Endothelial cell (in vitro differentiated cells): ENCODE measurements at places on chromosomes 4 and X. TPM values are rescaled to one million over a fixed set of nuclear protein-coding genes. Genes with fewer than 3 reads are reported as not detected.

BMP3 gene
- total RNA-seq = not detected

FAM47E gene
- total RNA-seq = 1.1 TPM

MAGEA2B gene
- 0.97 TPM for total RNA-seq

DNA sequence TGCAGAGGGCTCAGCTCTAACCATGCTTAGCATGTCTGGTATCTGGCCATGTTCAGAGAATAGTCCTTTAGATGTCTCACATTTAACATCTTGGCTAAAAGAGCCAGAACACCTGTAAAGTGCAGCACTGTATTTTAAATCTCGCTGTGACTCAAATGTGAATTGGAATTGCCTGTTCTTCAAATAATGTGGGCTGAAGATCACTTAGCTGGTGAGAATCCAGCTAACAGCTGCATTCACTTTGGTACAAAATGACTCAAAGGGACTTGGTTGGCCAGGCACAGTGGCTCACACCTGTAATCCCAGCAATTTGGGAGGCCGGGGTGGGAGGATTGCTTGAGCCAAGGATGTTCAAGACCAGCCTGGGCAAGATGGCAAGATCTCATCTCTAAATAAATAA lies 63.5 kb upstream of the PLAC8 start:
- no peak overlapping the region for H3K4me3 ChIP-seq
- H3K36me3 ChIP-seq = peaks cover 7% of the 10 kb centered on the region
- H3K4me1 ChIP-seq = no peaks in the 10 kb centered on the region
- H3K27me3 ChIP-seq = peaks cover 1% of the 10 kb centered on the region
- no peak overlapping the region for H3K27ac ChIP-seq
- DNase-seq = no peak

GRCh38 chrX:119007189-119007770 lies 32.9 kb downstream of the LONRF3 start:
- no peak overlapping the region for H3K4me3 ChIP-seq
- no peak overlapping the region for H3K27ac ChIP-seq
- no peak for DNase-seq
- peaks cover 15% of the 10 kb centered on the region for H3K4me1 ChIP-seq
- no peaks in the 10 kb centered on the region for H3K27me3 ChIP-seq

DNA sequence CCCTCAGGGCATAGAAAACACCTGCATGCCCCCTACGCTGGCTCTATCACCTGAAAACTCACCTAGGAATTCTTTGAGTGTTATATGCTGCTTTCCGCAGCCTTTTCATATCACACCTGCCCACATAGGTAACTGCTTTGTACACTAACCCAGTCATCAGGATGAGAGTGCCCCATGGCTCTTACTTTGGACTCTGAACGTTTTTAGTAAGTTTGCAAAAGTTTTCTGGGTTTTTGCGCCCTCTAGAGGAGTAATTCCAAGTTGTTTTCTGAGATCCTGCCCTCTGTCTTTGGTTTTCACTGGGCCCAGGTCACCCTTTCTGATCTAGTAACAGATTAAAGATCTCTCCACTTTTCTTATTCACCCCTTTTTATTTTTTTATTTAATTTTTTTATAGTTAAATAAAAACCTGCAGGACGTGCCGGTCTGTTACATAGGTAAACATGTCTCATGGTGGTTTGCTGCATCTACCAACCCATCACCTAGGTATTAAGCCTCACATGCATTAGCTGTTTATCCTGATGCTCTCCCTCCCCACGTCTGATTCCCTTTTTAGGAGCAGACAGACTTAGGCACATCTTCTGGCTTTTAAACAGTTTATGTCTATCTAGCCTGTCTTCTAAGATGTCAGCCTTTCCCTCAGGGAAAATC lies 139.2 kb downstream of the NWD2 start:
- H3K4me3 ChIP-seq = no peak overlapping the region
- peaks cover 3% of the 10 kb centered on the region for H3K27me3 ChIP-seq
- no peaks in the 10 kb centered on the region for H3K36me3 ChIP-seq

- H3K36me3 ChIP-seq = no peaks in the 10 kb centered on the region
- no peaks in the 10 kb centered on the region for H3K27me3 ChIP-seq
- H3K4me1 ChIP-seq = no peaks in the 10 kb centered on the region
Observed at GRCh38 chrX:128698573-128699181, 646.5 kb upstream of the ACTRT1 start.

DNA sequence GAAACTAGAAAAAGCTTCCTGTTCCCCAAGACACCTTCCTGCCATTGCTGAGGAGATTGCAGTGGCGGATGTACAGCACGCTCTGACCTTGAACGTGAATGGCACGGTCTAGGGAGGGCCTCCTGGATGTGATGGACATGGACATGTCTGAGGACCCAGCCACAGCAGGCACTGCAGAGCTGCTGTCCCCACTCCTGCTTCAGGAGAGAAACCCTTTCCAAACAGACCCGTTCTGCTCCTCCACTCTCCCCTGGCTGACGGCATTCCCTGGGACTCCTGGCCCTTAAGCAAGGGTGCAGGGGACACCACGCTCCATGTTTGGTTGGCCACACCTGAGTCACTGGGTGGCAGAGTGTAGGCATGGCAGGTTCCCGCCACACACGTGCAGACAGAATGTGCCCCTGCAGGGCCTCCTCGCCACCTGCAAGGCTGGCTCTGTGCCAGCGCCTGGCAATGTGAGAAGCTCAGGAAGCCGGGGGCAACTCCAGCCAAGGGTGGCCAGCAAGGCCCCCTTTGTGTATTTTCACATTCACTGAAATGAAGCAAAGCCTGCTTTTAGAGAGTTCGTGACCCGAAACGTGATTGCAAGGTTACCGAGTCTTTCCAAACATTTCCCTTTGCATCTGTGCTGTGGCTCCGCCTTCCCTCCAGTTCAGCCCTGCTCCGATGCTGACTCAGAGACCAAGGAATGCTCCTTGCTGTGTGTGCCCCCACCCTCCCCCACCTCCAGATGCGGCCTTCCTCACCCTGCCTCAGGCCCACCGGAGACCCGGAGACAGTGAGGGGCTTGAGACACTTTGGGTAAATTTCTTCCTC lies 46.1 kb downstream of the HTRA3 start:
- peaks cover 1% of the 10 kb centered on the region for H3K27me3 ChIP-seq
- H3K27ac ChIP-seq = no peak overlapping the region
- no peaks in the 10 kb centered on the region for H3K36me3 ChIP-seq
- DNase-seq = no peak
- no peaks in the 10 kb centered on the region for H3K4me1 ChIP-seq
- no peak overlapping the region for H3K4me3 ChIP-seq

GRCh38 chr4:27861802-27862201 lies 1001.2 kb downstream of the STIM2 start:
- H3K36me3 ChIP-seq = no peaks in the 10 kb centered on the region
- H3K4me1 ChIP-seq = no peaks in the 10 kb centered on the region
- no peak for DNase-seq
- H3K4me3 ChIP-seq = no peak overlapping the region
- no peaks in the 10 kb centered on the region for H3K27me3 ChIP-seq

DNA sequence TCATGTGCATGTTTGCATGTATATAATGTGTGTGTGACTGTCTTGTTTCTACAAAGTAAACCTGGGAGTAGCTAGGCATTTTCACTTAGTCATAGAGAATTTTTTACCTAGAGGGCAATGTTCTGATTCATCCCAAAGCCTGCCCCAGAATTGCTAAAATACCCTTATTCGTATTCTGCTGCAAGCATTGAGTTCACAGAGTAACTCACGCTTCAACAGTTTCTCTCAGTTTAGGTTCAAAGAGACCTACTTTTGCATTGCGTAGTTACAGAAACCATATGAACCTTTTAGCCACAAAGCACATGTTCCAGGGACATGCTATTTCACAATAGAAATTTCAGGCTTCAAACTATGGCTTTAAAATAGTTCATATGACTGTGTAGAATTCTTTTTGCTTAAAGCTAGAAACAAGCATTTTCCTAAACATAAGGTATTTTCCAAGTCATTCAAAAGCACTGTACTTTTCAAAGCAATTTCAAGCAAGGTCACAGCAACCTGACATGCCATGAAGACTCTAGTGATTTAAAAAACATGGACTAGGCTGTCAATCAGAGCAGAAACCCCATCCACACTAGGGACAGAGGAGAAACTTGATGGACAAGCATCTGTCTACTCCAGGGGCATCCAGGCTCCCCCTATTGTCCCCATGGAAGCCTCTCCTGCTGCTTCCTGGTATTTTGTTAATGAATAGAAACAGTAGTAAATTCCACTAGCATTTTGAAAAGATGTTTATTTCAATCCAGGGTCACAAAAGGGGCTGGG lies 81.5 kb upstream of the MAPK10 start:
- DNase-seq = no peak
- H3K27ac ChIP-seq = no peak overlapping the region
- no peaks in the 10 kb centered on the region for H3K27me3 ChIP-seq
- H3K4me3 ChIP-seq = no peak overlapping the region
- H3K36me3 ChIP-seq = peaks cover 3% of the 10 kb centered on the region

- no peak overlapping the region for H3K4me3 ChIP-seq
- H3K4me1 ChIP-seq = peaks cover 15% of the 10 kb centered on the region
- peak overlapping the region; percentile 53 for H3K27ac ChIP-seq
Observed at GRCh38 chr4:47624031-47624441, 139.0 kb downstream of the ATP10D start.
